ENCODE measurements at places on chromosomes 3 and 15.

- no peak for DNase-seq
Observed at GRCh38 chr3:121430664-121431215, 115.0 kb downstream of the POLQ start.

DNA sequence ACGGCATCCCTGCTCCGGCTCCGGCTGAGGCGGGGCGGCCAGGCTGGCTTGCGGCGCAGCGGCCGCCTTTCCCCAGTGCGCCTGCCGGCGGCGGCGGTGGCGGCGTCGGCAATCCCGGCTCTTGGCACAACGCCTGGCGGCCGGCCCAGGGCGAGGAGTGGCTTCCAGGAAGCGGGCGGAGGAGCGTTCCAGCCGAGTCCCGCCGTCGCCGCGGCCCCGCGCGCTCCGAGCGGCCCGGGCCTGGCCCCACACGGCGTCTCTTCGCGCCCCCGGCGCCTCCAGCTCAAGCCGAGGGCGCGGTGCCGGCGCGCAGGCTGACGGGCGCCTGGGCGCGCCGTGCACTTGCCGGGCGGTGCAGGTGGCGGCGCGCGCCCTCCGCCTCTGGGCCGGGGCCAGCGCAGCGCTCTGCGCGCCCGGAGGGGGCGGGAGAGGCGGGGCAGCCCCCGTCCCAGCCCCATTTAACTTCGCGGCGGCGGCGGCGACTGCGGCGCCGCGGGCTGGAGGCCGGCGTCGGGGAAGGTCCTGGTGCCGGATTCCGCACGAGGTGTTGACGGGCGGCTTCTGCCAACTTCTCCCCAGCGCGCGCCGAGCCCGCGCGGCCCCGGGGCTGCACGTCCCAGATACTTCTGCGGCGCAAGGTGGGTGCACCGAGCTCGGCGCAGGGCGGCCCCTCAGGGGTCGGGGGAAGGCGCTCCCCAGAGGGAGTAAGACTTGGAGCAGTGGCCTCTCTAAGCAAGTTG is at the start of gene ADAMTSL3:
ADAMTSL3 (plus strand) TSS at position 485 of the 740 bp plus-strand sequence. CDS start 1,639 bp downstream, outside the sequence.
- DNase-seq, result no peak

- no peak for DNase-seq
Observed at GRCh38 chr3:20123131-20123652, 62.8 kb downstream of the SGO1 start.

- no peak for DNase-seq
Observed at GRCh38 chr3:16181361-16181760, 6.9 kb downstream of the GALNT15 start.

DNA sequence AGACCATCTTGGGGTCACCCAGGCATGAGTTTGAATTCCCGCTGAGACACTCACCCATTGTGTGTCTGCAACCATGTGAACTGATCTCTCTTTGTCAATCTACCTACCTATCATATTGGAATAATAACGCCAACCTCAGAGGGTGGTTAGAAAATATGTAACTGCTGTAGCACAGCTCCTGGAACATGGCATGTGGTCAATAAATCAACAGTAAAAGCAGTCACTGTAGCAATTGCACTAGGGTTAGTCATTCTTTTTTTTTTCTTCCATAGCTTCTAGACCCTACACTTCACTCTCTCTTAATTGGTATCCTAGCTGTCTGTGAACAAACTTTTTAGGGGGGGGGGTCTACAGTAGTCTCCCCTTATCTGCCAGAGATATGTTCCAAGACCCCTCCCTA is 64.2 kb upstream of the SLCO2A1 start:
- DNase-seq, result no peak

Data from iPS DF 19.7 (cell line).